RCC 7860 (cell line): ENCODE measurements at places on chromosomes 1 and 21.

- peak; percentile 63 for DNase-seq
Observed at GRCh38 chr1:27366113-27366410, 699 bp downstream of the MAP3K6 start.

GRCh38 chr1:24351918-24352627 lies 32.9 kb downstream of the GRHL3 start:
- DNase-seq: peak; percentile 30

DNA sequence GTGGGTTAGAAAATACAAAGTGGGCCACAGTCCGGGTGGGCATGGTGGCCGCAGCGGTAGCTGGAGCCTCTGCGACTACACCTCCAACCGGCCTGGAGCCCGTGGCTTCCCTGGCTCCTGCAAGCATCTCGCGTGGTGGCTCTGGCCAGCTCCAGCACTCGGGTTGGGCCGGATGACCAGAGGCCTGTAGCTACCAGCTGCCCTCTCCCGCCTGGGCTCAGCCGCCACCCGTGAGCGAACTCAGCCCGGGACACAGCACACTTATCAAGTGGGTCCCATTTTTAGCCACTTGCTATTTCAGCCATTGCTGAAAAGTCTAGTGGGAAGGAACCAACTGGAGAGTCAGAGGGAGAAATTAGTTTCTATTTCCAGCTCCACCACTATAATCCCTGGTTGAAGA lies 107.7 kb upstream of the CACYBP start:
- no peak for DNase-seq

DNA sequence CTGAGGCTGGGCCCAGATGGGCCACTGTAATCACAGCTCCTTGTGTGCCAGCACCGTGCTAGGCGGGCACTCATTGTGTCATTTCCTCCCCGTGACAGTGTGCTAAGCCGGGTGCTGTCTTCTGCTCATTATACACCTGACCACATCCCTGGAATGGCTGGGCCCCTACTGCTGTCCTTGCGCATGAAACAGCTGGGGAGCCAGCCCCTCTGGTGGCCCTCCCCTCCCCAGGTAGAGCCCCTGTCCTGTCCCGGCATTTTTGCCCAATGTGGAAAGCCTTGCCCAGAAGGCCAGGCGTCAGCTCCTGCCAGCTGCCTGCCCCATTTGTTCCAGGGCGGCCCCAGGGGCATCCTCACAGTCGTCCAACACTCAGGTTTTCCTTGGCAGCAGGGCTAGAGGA lies 107.4 kb upstream of the CASZ1 start:
- no peak for DNase-seq

- no peak for DNase-seq
Observed at GRCh38 chr1:50666849-50667248, 243.6 kb upstream of the DMRTA2 start.

- no peak for DNase-seq
Observed at GRCh38 chr1:35350872-35351271, 82.4 kb downstream of the ZMYM4 start.

DNA sequence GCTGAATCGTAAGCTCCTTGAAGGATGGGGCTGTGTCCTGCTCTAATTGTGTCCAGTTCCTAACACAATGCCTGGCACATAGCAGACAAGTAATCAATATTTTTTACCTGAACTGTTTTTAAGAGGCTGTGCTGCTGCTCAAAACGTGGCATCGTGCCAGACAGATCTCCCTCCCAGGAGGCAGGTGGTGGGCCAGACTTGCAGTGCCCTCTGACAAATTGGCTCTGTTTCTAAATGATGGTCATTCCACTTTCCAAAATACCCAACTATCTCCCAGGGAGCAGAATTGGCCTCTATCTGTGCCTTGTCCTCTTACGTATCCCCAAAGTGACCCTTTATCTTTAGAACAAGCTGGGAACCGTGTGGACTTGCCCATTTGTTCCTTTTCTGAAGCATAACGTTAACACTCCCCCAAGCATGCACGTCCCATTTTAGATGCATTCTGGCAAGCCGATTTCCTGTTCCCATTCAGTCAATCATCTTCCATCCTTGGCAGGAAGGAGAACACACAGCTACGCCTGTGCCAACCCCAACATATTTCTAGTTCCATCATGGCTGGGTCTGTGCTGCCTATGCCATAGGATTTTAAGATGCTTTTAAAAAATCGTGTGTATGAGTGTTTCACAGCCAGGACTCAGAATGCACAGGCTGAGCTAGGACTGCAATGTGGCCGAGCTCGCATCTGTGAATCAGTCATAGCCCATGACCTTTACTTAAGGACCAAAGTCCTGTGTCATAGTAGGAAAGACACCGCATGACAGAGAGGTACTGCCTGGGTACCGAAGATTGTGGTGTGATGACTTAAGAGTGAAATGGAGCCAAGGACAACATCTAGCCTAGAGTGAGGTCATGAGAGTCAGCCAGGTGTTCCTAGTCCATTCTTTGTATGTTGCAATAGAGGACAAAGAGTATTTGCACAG lies 408.6 kb downstream of the PRDM2 start:
- peak; percentile 45 for DNase-seq
